ENCODE measurements at places on chromosomes 4 and X. TPM values are rescaled to one million over a fixed set of nuclear protein-coding genes. Genes with fewer than 3 reads are reported as not detected.
A peak's percentile ranks its signal among the peaks of the same experiment; 100 is the strongest.

- no peak for DNase-seq
Measured at GRCh38 chr4:153014460-153014859, 78.3 kb downstream of the FHDC1 start.

DNA sequence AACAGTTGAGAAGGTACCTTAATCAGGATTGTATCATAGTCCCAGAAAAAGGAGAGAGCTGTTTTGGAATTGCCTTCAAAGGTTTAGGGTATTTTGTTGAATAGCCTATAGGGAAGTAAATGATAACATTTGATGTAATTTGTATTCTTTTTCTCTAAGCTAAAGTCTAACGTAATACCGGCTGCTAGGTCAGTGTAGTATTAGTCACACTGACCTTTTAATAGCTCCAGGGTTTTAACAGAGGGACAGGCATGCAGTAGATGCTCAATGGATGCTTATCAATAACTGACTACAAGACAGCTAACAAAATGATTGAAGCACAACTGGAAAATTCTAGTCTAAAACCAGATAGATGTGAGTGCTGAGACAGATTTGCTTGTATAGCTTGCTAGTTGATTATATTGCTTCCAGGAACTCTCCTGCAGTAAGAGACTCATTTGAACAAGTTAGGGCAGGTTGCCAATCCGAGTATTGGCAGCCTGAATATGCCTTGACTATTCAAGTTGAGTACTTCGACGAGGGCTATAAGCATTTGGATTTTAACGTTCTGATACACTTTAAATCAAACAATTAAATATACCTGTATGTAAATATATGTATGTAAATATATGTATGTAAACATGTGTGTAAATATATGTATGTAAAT lies 16.5 kb upstream of the PNPLA4 start:
- peak; percentile 73 for DNase-seq

DNA sequence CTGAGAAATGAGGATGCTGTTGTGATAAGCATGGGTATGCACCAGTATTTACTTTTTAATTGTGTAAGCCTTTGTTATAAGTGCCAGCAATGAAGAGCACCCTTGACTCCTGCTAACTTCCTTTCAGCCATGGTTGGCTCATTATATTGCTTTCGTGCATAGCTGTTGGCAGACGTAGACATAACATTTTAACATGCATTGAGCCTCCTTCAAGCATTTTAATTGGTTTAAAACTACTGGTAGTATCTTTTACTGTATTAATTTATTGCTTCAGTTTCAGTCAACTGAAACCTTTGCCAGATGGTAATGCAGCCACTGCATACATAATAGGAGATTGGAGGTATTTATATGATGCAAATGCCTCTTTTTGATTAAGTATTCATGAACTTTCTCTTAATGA lies 1285.4 kb downstream of the PCDH18 start:
- no peak for DNase-seq

DNA sequence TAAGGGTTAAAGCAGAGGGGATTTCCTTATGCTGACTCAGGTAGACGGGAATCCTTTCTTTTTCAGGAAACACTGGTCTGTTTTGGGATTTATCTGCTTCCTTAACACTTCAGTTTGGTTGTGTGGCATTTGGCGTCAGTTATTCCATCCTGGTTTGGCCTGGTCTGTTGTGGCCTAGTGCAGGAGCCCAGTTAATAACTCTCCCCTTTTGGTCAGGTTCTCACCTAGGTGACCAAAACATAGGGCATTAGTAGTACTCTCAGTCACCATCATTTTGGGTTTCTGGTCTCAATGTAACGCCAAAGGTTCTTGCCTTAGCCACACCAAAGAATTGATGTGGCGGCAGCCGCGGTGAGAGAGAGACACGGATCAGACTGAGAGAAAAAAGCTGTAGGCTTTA lies 39.7 kb upstream of the IL9R start:
- no peak for DNase-seq

DNA sequence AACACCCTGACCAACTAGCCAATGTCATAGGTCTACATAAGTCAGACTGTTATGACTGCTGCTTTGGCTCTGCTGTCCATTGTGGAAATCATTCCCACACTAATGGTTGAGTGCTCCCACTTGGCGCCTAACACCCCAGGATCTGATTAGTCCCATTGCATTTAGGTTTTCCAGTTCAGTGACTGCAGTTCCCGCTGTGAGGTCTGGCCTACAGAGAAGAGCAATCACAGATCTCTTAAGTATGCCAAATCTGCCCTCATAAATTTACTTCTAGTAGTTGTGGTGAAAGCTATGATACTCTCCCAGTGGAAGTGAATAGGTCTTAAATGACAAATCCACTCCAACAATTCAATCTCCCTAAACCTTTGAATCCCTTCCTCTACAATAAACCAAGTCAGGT lies 77.3 kb upstream of the IL2 start:
- DNase-seq, result no peak

- DNase-seq, result no peak
Measured at GRCh38 chr4:43357252-43357974, 464.9 kb downstream of the GRXCR1 start.

GRCh38 chr4:98000940-98001339 lies 142.3 kb downstream of the STPG2 start:
- no peak for DNase-seq

GRCh38 chr4:91914176-91914804 lies 389.5 kb upstream of the GRID2 start:
- DNase-seq, result no peak

DNA sequence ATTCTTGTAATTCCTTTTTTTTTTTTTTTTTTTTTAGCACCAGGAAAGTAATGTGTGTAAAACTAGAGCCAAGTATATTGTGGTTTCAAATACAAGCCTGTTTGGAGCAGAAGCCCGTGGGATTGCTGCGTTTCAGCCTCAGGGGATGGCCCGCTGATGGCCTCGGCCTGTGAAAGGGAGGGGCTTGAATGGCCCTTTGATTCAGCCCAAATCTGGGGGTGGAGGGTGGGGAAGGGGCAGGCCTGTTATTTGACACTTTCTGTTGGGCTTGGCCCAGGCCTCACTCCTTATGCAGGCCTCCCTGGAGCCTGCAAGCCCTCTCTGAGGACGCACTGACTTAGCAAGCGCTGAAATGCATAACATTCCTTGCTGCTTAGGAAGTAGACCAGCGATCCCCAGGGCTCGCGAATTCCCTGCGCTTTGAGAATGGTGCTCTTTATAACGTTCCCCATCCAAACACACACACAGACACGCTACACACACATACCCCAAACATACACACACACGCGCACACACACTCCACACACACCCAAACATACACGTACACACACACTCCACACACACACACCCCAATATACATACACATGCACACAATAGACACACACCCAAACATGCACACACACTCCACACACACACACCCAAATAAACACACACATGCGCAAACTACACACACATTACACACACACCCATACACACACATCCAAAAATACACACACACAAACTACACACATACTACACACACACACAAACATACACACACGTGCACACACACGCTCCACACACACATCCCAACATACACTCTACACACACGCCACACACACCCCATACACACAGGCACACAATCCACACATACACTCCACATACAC lies 29.6 kb downstream of the TLR10 start:
- DNase-seq, result peak; percentile 91

DNA sequence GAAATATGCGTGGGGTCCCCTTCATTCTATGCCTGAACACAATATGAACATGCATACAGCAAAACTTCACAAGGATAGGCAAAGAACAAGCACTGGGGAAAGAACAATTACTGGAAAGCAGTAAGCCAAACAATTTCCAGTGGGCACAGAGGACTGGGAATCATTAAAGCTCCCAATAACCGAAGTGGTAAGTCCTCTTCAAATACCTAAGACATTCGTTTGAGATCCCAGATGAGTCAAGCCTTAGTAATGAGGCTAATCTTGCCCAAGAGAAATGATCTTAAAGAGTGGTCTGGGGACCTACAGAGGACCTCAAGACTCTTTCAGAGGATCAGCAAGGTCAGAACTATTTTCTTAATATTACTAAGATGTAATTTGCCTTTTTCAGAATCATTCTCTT lies 28.6 kb downstream of the ANAPC10 start:
- peak; percentile 39 for DNase-seq

- no peak for DNase-seq
Measured at GRCh38 chr4:8297691-8298485, 28.3 kb downstream of the HTRA3 start.

- no peak for DNase-seq
Measured at GRCh38 chr4:38939165-38939564, 71.6 kb downstream of the FAM114A1 start.

DNA sequence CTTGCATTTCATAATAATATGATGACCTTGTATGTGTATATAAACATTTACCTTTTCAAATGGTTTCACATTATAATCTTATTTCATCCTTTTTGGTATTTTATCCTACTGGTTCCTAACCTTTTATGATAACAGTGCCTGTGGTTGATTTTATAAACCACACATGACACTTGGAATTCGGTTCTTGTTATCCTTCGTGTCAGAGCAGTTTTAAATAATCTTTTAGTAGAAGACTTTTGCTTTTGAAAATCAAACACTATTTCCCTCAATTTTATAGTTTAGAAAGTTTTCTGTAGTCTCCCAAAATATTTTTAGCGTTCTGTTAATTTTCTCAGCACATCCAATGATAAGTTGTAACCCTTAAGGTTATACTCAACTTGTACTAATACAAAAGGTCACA lies 676.8 kb downstream of the RAPGEF2 start:
- DNase-seq, result no peak

SHROOM3 gene
- polyA plus RNA-seq, result 23.2 TPM

CDX4 gene
- polyA plus RNA-seq, result not detected

SATL1 gene
- polyA plus RNA-seq, result not detected

ASIC5 gene
- polyA plus RNA-seq, result not detected

EPHA5 gene
- polyA plus RNA-seq, result not detected

AREG gene
- polyA plus RNA-seq, result 1,137 TPM

DACH2 gene
- 0.05 TPM for polyA plus RNA-seq

AVPR2 gene
- not detected for polyA plus RNA-seq
